ENCODE measurements at places on chromosomes 2 and 18. TPM values are rescaled to one million over a fixed set of nuclear protein-coding genes. Genes with fewer than 3 reads are reported as not detected.

DNA sequence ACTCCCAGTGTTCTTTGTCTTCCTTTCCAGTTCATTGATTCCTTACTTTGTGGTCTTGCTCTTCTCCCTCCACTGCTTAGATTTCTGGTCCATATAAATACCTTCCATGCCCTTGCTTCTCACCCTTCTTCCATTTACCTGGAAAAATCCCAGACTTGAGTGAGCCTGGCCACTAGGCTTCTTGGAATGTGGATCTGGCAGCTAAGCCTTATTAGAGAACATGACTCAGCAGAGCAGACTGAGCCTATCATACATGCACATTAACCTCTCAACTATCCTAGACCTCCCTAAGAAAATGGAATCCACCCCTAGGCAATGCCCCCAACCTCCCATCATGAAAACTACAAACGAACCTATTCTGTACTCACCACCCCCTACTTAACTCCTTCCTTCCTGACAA, 127.7 kb downstream of the RHBDD1 start:
- H3K36me3 ChIP-seq: no peaks in the 10 kb centered on the region
- H3K27ac ChIP-seq: no peak overlapping the region
- H3K4me3 ChIP-seq: no peak overlapping the region
- peaks cover 10% of the 10 kb centered on the region for H3K4me1 ChIP-seq
- H3K27me3 ChIP-seq: no peaks in the 10 kb centered on the region
- peak; percentile 71 for DNase-seq

DNA sequence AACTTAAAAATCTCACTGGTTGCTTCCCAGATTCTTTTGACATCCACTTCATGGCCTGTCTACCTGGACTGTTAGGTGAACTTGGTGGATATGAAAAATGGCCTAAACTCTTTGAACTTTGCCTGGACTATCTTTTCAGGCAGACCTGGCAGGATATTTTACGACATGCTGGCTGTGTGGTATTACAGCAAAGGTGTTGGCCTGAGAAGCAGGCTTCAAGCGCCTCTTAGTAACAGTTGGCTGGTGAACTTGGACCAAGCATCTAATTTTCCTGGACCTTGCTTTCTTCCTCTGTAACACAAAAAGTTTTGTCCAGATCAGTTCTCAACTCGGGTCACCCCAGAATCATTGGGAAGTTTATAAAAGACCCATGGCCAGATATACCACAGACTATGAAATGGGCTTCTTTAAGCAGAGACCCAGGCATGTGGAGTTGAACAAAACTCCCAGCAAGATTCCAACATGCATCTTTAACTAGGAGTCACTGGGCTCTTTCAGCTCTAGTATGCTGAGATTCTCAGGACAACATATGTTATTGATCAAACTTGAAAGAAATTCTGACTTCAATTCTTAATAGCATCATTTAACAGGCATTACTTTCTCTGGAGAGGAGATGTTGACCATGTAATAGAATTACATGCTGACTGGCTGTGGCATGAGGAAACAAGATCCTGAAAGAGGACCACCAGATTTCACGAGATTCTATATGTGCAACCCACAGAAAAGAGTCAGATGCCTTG, 4.4 kb downstream of the LYPD1 start:
- no peaks in the 10 kb centered on the region for H3K36me3 ChIP-seq
- peaks cover 7% of the 10 kb centered on the region for H3K4me1 ChIP-seq
- DNase-seq: no peak
- no peak overlapping the region for H3K27ac ChIP-seq
- H3K4me3 ChIP-seq: no peak overlapping the region

Gene LINC00305
- total RNA-seq: not detected

Gene METAP1D
- total RNA-seq: 7.3 TPM

DNA sequence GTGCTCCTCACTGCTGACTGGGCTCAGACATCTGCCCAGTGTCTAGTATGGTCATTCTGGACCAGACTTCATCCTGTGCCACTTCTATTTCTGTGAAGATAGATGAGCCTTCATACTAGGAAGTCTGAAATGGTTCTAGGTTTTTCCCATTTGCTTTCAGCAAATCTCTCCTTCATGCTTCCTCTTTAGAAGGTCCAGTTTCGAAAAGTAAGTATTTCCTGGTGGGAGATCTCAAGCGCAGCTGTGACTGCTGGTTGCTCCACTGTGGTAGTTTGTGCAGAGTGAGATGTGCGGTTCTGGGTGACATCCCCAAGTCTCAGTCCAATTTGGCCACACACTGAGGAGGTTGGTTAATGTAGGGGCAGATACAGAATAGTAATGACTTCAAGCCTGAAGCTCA, 14.4 kb downstream of the IL36B start:
- H3K27me3 ChIP-seq: no peaks in the 10 kb centered on the region

Gene RFX8
- total RNA-seq: 0.77 TPM

Gene CAPG
- 260 TPM for total RNA-seq

Gene NR4A2
- 12.0 TPM for total RNA-seq

- H3K27ac ChIP-seq: no peak overlapping the region
- H3K36me3 ChIP-seq: no peaks in the 10 kb centered on the region
- no peaks in the 10 kb centered on the region for H3K27me3 ChIP-seq
- DNase-seq: no peak
- H3K4me1 ChIP-seq: no peaks in the 10 kb centered on the region
Observed at GRCh38 chr18:68608851-68609490, 105.9 kb downstream of the TMX3 start.

Gene CELF4
- total RNA-seq: not detected

GRCh38 chr2:219001100-219001576, 7.9 kb upstream of the CRYBA2 start:
- peak; percentile 6 for DNase-seq
- H3K27ac ChIP-seq: no peak overlapping the region
- H3K4me3 ChIP-seq: peak overlapping the region; percentile 66
- peaks cover 29% of the 10 kb centered on the region for H3K4me1 ChIP-seq

DNA sequence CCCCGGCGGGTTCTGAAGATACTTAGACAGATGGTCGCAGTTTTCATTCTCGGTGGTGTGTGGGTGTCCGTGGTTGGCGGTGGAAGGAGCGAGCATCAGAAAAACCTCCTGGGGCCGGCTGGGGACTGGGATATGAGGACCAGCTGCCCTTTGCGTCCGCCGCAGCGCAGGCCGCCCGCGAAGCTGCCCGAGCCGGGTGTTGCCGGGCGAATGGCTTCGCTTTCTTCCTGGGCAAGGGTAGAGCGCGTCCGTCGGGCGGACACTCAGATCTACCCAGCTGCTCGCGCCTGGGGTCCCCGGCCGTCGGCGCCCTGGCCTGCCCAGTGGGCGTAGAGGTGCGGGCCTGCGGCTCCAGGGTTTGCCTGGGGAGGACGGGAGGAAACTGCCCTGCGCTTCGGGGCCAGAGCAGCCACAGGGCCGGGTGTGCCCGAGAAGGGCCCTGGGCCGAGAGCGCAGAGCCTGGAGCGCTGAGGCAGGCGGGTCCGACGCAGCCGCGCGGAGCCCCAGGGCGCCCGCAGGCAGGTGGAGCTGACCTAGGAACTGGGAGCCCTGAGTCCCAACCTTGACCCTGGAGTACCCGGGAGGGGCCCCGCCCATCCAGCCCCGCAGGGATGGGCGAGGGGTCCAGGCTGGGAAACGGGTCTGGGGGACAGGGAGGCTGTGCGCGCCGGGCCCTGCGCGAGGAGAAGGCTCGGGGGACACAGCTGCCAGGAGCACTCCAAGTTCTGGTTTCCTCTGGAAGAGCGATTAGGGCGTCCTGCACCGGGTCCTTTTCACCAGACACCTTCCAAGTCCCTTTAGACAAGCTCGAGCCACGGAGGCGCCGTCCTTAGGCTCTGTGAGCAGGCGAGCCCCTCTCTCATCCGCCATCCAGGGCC, 1.3 kb downstream of the TWIST2 start:
- no peak overlapping the region for H3K27ac ChIP-seq
- DNase-seq: no peak
- H3K27me3 ChIP-seq: no peaks in the 10 kb centered on the region
- no peaks in the 10 kb centered on the region for H3K4me1 ChIP-seq
- no peaks in the 10 kb centered on the region for H3K36me3 ChIP-seq

DNA sequence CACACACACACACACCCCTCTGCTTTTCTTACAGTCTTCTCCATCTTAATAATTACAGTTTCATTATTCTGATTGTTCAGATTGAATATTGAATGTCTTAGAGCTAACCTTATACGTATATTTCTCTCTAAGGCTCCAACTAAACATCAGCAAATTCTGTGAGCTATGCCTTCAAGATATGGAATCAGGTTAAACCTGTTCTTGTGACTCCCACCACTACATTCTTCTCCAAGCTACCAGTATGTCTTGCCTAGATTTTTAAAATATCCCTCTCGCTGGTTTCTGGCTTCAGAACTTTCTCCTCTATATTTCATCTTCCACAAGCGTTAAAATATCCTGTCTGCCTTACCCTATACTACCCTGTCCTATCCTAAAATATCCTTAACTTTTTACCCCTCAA, 1346.4 kb upstream of the CDH2 start:
- no peaks in the 10 kb centered on the region for H3K27me3 ChIP-seq
- DNase-seq: no peak
- no peak overlapping the region for H3K27ac ChIP-seq

- no peak overlapping the region for H3K4me3 ChIP-seq
- no peak for DNase-seq
- no peaks in the 10 kb centered on the region for H3K36me3 ChIP-seq
- no peak overlapping the region for H3K27ac ChIP-seq
- H3K4me1 ChIP-seq: peaks cover 28% of the 10 kb centered on the region
- no peaks in the 10 kb centered on the region for H3K27me3 ChIP-seq
Observed at GRCh38 chr2:112787729-112788393, 3.6 kb upstream of the IL1A start.

Gene KHK
- 11.0 TPM for total RNA-seq

- H3K4me1 ChIP-seq: no peaks in the 10 kb centered on the region
- no peak overlapping the region for H3K4me3 ChIP-seq
- no peaks in the 10 kb centered on the region for H3K27me3 ChIP-seq
Observed at GRCh38 chr2:145197944-145198343, 678.0 kb upstream of the ZEB2 start.

Gene ANKRD62
- total RNA-seq: not detected

Gene DSC2
- total RNA-seq: 4.8 TPM

Gene SLC23A3
- total RNA-seq: 1.7 TPM

Gene ACADL
- total RNA-seq: 0.07 TPM

DNA sequence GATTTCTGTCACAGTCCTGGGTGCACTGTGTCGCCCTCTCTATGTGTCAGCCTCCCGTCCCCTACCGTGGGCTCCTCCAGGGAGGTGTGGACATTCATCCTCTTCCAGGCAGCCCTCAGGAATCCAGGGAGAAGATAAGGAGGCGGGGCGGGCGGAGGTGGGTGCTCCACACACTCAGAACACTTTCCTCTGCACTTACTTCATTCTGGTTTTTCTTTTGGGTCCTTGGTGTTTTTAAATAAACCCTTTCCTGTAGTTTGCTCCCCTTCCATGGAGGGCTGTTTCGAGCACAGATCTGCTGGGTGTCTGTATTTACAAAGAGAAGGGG, 183.9 kb downstream of the FAM210A start:
- H3K4me1 ChIP-seq: no peaks in the 10 kb centered on the region
- peaks cover 95% of the 10 kb centered on the region for H3K27me3 ChIP-seq
- H3K36me3 ChIP-seq: no peaks in the 10 kb centered on the region
- no peak for DNase-seq

DNA sequence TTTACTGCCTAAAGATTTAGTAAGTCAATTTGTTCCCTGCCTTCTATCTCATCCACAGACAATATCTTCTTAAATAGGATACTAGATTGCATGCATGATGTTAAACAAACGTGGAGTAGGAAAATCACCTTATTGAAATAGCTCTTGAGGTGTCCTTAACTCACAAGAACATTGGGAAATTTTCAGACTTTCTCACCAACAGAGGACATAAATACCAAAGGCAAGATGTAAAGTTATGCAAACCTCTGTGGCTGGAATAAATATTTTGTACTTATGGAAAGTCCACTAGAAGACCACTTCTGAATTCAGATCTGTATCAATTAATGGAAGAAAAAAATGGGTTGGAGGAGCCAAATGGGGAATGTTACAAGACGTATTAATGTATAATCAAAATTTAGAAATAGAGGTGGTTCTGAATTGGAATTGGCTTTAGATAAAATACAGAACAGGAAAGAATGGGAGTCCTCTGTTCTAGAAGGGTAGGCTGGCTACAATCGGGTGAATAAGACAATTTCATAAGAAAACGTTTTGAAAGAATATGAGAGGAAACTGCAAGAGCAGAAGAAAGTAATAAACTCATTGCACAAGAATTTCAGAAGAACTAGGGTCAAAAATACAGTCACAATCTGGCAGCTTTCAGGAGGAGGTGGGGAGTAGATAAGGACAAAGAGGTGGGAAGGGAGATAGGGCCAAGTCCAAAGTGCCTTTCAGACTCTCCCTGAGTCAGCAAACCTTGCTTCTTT, 69.3 kb upstream of the FN1 start:
- no peak overlapping the region for H3K27ac ChIP-seq
- H3K27me3 ChIP-seq: no peaks in the 10 kb centered on the region
- H3K4me1 ChIP-seq: no peaks in the 10 kb centered on the region
- no peak overlapping the region for H3K4me3 ChIP-seq

- H3K27me3 ChIP-seq: no peaks in the 10 kb centered on the region
- H3K4me1 ChIP-seq: peaks cover 16% of the 10 kb centered on the region
- H3K27ac ChIP-seq: no peak overlapping the region
- no peaks in the 10 kb centered on the region for H3K36me3 ChIP-seq
- DNase-seq: peak; percentile 34
Observed at GRCh38 chr2:85308896-85309555, 18.8 kb downstream of the TGOLN2 start.

Gene IL1RL1
- total RNA-seq: 4.9 TPM

DNA sequence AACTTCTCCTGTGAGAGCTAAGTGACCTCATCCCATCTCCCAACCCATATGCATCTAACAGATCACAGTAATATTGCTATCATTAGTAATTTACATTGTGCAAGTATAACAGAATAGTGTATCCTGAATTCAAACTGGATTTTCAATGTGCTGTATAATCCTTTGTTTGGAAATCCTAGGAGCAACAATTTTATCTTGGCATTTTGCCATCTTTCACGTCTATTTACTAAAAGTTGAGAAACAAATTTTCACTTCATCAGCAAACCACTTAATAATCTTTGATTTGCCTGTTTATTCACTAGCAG, 3.8 kb downstream of the HNRNPLL start:
- H3K4me3 ChIP-seq: peak overlapping the region; percentile 84
- H3K4me1 ChIP-seq: peaks cover 37% of the 10 kb centered on the region
- H3K36me3 ChIP-seq: no peaks in the 10 kb centered on the region
- no peaks in the 10 kb centered on the region for H3K27me3 ChIP-seq
- H3K27ac ChIP-seq: no peak overlapping the region
- DNase-seq: peak; percentile 24

Gene MALL
- total RNA-seq: 136 TPM

DNA sequence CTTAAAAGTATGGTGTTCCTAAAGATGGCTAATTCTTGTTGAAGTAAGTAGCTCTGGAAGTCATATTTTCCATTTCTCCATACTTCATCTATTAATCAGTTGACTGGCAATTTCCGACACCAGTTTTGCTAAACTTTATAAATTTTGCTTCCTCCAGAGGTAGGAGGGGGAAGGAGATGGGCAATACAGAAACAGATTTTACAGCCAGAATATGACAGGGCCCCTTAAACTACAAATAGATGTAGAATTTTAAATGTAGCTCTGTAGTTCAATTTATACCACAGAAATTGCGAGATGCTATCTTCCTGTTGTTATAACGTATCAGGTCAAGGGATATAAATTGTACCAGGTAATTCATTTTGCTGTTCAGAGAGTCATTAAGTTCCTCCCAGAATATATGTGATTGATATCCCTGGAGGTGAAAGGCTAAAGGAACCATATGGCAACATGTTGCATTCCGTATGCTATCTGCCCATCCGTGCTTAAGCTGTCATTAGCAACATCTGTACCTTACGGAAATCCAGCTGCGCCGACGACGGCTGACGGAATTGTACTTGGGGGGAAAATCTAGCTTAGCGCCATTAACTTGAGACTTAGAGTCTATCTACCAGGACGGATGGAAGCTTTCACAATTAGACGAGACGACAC, 8.4 kb upstream of the NR4A2 start:
- DNase-seq: no peak
- H3K27me3 ChIP-seq: no peaks in the 10 kb centered on the region
- peak overlapping the region; percentile 95 for H3K4me3 ChIP-seq
- no peaks in the 10 kb centered on the region for H3K36me3 ChIP-seq

Gene CNTNAP5
- not detected for total RNA-seq
